ENCODE measurements at places on chromosomes 1 and 21.

GRCh38 chr21:42525676-42526378 lies 12.2 kb downstream of the SLC37A1 start:
- DNase-seq, result no peak

- peak; percentile 55 for DNase-seq
Measured at GRCh38 chr1:119885903-119886783, 10.2 kb downstream of the ADAM30 start.

DNA sequence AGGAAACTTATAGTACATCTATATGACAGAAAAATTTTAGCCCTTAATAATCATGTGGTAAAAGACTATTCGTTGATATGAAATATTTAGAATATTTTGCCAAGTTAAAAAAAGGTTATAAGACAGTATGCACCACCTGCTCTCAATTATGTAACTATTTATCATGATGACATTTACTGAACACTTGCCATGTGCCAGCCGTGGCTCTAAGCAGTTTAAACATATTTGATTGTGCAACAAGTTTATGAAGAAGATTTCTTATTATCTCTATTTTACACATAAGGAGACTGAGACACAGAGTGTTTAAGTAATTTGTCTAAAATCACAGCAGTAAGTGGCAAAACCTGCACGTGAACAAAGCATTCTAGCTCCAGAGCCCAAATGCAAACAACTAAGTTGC lies 199.3 kb upstream of the JUN start:
- peak; percentile 38 for DNase-seq

DNA sequence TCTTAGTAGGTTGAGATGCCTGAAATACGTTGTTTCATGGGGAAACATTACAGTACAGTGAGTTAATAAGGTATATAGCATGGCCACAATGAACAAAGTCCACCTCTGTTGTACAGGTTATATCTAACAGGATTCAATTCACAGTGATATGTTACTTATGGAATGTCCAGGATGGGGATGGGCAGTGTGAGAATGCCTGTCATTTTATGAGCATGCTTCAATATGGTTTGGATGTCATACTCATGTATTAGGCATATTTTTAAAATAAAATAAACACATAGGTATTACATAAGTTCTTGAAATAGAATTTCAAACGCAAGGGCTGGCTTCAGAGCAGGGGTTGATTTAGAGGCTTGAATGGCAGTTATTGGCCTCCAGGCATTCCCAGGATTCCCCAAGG lies 6.1 kb upstream of the PHLDA3 start:
- DNase-seq, result no peak

- DNase-seq, result no peak
Measured at GRCh38 chr1:209262631-209263030, 320.9 kb upstream of the CAMK1G start.

DNA sequence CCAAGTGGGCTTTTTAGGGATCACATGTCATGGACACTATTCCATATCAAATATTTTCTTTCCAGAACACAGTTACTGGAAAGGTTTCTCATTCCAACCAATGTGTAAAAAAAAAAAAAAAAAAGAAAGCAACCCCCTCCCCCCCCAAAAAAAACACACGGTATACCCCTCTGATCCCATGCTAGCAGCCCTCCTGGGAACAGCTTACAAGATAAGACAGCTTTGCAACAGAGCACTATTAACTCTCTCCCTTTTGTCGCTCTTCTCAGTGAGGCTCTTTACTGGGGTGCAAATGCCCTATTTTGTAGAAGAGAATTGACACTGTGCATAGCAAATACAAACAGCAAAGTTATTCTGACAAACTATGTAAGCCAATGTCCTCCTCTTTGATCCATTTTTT lies 161.2 kb downstream of the NTMT2 start:
- no peak for DNase-seq

GRCh38 chr1:66540434-66541032 lies 6.6 kb downstream of the SGIP1 start:
- peak; percentile 43 for DNase-seq

DNA sequence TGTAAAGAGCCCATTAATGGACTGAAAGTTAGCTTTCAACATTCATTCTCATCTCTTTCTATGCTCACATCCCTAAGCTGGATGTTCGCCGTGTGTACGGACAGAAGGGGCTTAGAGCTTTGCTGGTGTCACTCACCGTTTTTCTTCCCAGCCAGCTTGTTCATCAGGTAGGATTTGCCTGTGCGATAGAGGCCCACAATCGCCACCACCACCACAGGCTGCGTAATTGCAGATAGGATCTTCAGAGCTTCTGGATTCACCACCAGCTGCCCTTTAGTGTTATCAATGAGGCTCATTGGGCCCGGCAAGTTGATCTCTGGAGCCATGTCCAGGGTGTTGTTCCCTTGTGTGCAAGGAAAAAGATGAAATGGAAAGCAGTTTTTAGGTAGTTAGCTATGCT lies 4.3 kb downstream of the GBP2 start:
- DNase-seq, result no peak

DNA sequence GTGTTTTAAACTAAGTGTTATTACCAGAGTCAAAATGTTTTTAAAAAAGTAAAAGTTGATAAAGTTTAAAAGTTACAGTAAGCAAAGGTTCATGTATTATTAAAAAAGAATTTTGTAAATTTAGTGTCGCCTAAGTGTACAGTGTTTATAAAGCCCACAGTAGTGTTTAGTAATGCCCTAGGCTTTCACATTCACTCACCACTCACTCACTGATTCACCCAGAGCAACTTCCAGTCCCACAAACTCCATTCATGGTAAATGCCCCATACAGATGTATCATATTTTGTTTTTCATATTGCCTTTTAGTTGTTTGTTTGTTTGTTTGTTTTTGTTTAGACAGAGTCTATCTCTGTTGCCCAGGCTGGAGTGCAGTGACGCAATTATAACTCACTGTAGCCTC lies 353.8 kb upstream of the PTBP2 start:
- peak; percentile 8 for DNase-seq

DNA sequence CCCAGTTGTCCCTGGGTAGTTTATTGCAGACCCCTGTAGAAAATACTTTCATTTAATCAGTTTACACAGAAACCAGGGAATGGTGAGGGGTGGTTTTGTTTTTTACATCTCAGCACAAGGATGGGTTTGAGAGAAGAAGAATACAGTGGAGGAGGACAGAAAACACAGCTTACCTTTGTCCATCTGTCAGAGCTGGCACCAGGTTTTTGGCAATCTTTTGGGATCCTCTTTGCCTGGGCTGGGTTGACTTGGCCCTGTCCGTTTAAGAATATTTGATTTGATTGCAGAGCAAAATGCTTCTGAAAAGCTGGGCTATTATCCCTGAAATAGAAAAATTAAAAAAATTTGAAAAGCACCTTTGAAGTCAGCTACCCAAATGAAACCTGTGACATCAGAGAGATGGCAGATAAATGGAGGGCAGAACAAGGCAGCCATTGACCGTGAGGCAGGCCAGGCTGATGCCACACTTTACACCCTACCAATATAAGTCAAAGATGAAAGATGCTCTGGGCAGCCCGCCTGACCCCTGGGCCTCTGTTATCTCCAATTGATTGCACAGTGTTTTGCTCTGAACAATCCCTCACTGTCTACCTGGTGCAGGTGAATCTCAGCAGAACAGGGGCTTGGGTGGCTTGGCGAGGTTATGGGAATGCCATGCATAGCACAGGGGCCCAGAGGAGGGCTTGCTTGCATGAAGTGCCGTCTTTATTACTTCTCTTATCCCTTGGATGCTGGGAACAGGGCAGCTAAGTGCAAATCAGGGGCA lies 218.8 kb downstream of the LMX1A start:
- no peak for DNase-seq

DNA sequence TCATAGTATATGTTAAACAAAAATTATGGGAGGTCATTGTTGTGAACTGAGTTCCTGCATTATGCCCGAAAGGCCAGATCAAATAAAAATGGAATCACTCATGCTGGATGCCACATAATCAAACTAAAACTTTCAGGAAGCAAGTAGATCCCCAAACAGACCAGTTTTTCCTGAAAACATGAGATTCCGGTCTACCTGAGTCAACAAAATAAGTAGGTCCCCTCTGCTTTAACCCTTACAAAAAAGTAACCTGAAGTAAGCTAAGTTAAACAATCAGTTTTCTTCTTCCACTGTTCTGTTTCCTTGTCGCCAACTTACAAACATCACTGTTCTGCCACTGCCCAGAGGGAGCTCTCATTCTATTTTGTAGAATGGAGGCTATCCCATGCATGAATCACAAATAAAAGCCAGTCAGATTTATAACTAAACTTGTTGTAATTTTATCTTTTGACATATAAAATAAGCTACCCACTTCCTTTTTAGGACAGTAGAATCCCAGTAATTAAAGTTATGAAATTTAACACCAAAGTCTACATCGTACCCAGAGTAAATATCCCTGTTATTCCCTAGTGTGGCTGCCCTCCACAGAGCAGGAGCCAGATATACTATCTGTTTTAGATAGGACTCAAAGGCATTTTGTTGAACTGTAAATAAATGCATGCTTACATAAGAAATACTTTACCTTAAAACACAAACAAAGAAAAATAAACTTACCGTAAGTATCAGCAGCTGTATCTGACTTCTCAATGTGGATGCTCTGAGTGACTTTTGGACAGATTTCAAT lies 149.4 kb downstream of the TIAM1 start:
- no peak for DNase-seq

DNA sequence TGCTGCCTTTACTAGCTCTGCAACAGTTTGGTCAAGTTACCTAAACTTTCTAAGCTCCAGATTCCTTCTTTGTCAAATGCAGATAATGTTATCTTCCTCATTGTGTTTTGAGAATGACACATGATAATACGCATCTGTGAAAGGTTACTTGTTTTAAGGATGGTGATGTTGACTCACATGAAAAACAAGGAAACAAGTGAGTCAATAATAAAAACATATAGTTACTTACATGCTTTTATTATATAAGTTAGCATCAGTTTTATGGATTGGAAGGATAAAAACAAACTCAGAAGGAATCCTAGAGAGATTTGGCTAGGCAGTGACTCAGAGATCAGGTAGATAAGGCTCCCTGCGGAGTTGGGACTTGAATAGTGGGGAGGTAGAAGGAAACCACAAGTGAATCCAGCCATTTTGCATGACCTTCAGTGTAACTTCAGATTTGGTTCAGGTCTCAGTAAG lies 144.6 kb downstream of the LMO4 start:
- DNase-seq, result no peak

- DNase-seq, result no peak
Measured at GRCh38 chr21:20272791-20273362, 725.3 kb upstream of the NCAM2 start.

- DNase-seq, result no peak
Measured at GRCh38 chr1:179476484-179476883, 99.3 kb downstream of the NPHS2 start.

GRCh38 chr1:112033439-112034120 lies 44.1 kb upstream of the KCND3 start:
- DNase-seq, result no peak

- peak; percentile 61 for DNase-seq
Measured at GRCh38 chr1:183989078-183989577, 48.4 kb downstream of the COLGALT2 start.

DNA sequence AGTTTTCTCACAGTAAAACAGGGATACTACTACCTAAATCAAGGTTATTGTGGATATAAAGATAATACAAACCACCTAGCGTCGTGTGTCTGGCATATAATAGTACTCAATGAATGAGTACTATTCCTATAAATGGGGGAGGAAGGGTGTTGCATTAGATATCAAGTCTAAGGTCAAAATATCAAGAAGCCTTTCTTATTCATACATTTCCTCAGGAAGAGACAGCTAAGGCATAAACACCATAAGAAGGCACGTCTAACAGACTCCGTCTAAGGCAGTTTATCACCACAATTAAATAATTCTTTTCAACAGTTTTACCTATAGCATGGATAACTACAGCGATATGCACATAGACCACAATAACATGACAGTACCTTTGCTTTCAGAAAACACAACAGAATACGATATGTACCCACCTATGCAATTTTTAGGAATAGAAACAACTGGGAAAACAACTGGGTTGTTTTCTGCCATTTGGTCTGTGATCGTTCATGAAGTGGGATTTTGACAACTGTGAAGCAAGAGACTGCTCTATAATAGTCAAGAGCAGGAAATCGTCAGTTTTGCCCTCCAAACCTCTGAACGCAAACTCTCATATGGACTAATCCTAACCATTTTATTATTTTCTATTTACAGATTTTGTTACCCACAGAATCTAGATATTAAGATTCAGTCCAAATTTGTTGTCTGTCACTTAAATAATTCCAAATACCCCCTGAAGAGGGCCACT lies 53.1 kb downstream of the HNRNPR start:
- DNase-seq, result no peak

DNA sequence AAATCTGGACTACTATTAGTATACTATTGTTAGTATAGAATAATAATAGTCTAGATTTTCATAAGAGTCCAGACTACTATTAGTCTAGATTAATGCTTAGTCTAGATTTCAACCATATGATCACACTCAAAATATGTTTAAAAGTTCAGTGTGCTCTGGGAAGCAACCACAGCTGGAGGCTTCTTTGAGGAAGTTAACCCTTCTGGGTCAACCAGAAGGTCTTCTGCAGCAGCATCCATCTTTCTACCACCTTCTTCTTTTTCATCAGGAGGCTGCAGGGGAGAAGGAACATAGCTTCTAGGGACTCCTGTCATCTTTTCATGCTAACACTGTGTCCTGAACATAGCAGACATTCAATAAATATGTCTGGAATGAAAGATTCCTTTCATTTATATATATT lies 51.2 kb upstream of the DNAJC6 start:
- no peak for DNase-seq

- no peak for DNase-seq
Measured at GRCh38 chr1:228940926-228941325, 205.6 kb downstream of the RHOU start.

- peak; percentile 68 for DNase-seq
Measured at GRCh38 chr1:63454269-63454668, 68.8 kb downstream of the ITGB3BP start.

DNA sequence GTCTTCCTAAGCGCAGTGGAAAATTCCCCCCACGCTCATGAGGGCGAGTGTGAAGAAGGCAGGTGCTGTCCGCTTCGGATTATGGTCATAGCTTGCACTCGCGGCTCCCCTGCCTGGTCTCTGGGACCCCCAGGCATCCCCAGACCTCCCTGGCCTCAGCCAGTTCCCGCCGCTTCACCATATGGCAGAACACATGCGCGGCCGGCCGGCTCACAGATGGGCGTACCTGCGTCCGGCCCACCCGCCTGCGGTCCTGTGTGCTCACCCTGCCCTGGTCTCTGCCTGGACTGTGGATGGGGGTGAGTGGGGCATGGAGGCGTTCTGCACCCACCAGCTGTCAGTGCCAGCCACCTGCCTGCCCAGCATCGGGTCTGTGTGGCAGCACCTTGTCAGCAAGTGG lies 34.1 kb downstream of the PRKCZ start:
- DNase-seq, result no peak

Data from adipocyte (in vitro differentiated cells).